ENCODE measurements at places on chromosomes 16 and 17. TPM values are rescaled to one million over a fixed set of nuclear protein-coding genes. Genes with fewer than 3 reads are reported as not detected.

PDE6G gene
- total RNA-seq = not detected

FTSJ3 gene
- total RNA-seq = 39.5 TPM

RHBDF1 gene
- total RNA-seq = 50.4 TPM

PRSS27 gene
- 0.16 TPM for total RNA-seq

C17orf67 gene
- 0.16 TPM for total RNA-seq

TVP23A gene
- total RNA-seq = 0.18 TPM
